Tibial nerve (tissue), 4 donors: ENCODE measurements at places on chromosomes 2 and 18.

- peaks cover 6% of the 10 kb centered on the region for H3K36me3 ChIP-seq
- no peak for DNase-seq
- no peak overlapping the region for H3K4me3 ChIP-seq
- no peak overlapping the region for H3K27ac ChIP-seq
- no peaks in the 10 kb centered on the region for H3K4me1 ChIP-seq
- H3K27me3 ChIP-seq: no peaks in the 10 kb centered on the region
These were observed 25.9 kb downstream of the BOK start for GRCh38 chr2:241584436-241584835.

DNA sequence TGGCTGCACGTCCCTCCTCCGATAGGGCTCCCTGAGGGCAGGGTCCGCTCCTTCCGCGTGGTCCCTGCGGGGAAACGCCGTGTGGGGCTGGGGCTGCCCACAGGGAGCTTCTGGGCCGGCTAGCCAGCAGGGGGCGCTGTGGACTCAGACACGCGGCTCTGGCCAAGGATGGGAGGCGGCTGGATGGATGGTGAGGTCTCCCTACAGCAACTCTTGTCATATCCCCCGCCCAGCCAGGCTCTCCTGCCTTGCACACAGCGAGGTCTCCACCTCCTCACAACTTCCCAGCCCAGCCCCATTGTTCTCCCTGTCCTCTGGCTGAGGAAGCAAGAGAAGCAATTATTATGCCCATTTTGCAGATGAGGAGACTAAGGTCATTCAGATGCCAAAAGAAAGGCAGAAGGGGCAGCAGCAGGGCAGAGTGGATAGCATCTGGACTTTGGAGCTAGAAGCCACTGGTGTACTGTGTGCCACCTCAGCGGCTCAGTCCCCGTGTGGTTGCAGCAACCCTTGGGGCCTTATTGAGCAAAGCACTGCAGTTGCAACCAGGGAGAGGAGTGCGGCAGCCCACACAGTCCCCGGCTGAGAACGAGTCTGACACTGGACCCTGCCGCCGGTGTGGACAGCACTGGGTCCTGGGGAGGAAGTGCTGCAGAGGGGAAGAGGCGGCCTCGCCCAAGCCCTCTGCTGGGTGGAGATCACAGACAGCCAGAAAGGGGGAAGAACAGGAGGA, 99.0 kb downstream of the ZFP36L2 start:
- peaks cover 17% of the 10 kb centered on the region for H3K4me1 ChIP-seq
- no peak for DNase-seq
- H3K27ac ChIP-seq: peak overlapping the region; percentile 62
- no peak overlapping the region for H3K4me3 ChIP-seq

DNA sequence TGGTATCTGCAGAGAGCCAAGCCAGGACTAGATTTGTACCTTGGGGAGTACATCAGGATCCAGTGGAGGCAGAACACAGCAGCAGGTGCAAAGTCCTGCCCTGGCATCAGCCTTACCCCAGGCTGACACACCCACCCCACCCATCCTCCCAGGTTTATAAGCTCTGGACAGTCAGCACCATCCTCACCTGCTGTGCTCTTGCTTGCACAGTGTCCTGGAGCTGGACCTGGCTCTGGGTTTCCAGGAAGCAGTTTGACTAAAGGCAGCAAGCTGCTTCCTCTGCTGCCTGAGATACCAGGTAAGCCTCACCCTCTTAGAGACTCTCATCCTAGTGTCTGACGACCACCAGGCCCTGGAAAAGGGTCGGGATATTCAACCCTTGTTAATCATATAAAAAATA, at the start of gene SULT1C3:
SULT1C3 (plus strand) TSS at position 183 of the 400 bp plus-strand sequence. CDS start 7,227 bp downstream, outside the sequence.
- no peak within 1 kb of the TSS for H3K27ac ChIP-seq
- no peaks in the 10 kb centered on the region for H3K27me3 ChIP-seq
- no peaks in the 10 kb centered on the region for H3K4me1 ChIP-seq
- H3K36me3 ChIP-seq: no peaks in the 10 kb centered on the region
- DNase-seq: no peak

DNA sequence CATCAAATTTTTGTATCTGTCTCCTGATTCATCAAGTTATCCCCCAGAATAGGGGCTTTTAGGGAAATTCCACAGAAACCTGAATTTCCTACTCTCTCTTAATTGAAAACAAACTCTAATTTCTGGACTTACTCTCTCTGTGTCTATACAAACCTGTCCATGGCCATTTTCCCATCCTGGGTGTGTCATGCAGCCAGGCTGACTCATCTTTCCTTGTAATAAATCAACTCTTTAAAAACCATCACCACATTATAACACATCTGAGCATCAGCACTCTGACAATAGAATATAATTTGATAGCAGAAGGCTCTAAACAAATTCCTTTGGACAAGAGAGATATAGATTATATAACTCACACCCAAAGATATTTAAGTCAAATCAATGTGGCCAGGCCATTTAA, 610.2 kb downstream of the DCC start:
- H3K36me3 ChIP-seq: no peaks in the 10 kb centered on the region
- H3K4me3 ChIP-seq: no peak overlapping the region
- H3K27ac ChIP-seq: no peak overlapping the region

DNA sequence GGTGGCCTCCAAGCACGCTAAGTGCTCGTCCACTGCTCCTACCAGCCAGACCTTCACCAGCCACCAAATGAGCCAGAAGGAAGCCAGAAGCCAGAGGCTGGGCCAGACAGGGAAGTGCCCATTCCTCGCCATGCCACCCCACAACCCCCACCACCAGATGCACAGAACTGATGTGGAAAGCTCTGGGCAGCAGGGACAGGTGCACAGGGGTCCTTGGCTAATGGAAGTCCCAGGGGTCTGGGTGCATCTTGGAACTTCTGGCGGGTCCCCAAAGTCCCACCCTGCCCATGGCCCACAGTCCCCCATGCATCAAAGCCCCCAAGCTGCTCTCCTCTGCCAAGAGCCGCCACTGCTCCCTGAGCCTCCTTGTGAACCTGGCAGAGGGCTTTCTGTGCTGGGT, 173.1 kb upstream of the ID2 start:
- no peak overlapping the region for H3K27ac ChIP-seq
- DNase-seq: no peak
- no peaks in the 10 kb centered on the region for H3K4me1 ChIP-seq
- no peak overlapping the region for H3K4me3 ChIP-seq

- H3K4me1 ChIP-seq: no peaks in the 10 kb centered on the region
- H3K36me3 ChIP-seq: no peaks in the 10 kb centered on the region
- H3K27me3 ChIP-seq: no peaks in the 10 kb centered on the region
- H3K27ac ChIP-seq: no peak overlapping the region
These were observed 209.7 kb downstream of the TMX3 start for GRCh38 chr18:68505178-68505574.

GRCh38 chr2:107730898-107731297, 95.8 kb upstream of the RGPD4 start:
- no peak for DNase-seq
- H3K27ac ChIP-seq: no peak overlapping the region
- H3K36me3 ChIP-seq: no peaks in the 10 kb centered on the region
- no peak overlapping the region for H3K4me3 ChIP-seq
- no peaks in the 10 kb centered on the region for H3K27me3 ChIP-seq

DNA sequence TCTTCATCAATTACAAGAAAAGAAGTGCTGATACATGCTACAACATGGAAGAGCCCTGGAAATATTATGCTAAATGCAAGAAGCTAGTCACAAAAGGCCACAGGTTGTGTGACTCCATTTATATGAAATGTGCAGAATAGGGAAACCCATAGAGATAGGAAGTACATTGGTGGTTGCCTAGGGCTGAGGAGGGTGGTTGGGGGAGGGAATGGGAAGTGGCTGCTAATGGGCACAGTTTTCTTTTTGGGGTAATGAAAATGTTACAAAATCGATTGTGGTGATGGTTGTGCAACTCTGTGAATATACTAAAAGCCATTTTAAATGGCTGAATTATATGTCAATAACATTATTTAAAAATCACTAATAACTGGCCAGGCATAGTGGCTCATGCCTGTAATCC, 24.3 kb upstream of the RESP18 start:
- peaks cover 19% of the 10 kb centered on the region for H3K4me1 ChIP-seq
- no peak overlapping the region for H3K27ac ChIP-seq
- no peak overlapping the region for H3K4me3 ChIP-seq
- H3K27me3 ChIP-seq: peaks cover 63% of the 10 kb centered on the region
- DNase-seq: peak; percentile 24

DNA sequence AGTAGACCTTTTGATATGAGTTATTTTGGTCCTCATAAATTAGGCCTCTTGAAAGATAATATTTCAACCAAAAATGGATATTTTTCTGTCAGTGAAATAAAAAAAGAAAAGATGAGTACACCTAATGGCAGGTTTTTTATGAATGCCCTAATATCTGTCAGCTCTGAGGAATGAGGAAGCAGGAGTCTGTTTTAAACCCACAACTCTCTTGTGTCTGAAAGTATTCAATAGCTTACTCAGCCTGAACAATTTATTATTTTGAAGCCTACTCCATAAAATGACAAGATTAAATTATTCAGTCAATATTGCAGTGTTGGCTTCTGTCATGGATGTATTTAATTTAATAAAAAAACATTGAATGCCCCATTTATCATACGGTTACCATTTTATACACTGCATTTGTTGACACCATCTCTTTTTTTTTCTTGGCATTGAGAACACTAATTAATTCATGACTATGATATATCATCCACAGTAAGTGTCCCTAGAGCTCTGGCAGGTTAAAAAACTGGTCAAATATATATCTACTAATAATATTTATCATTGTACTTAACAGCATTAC, 548.2 kb downstream of the CBLN2 start:
- H3K36me3 ChIP-seq: no peaks in the 10 kb centered on the region
- DNase-seq: no peak
- H3K4me3 ChIP-seq: no peak overlapping the region
- H3K27me3 ChIP-seq: no peaks in the 10 kb centered on the region

GRCh38 chr2:105299290-105299689, 30.2 kb downstream of the TGFBRAP1 start:
- no peaks in the 10 kb centered on the region for H3K27me3 ChIP-seq
- no peak for DNase-seq
- H3K27ac ChIP-seq: no peak overlapping the region
- H3K4me3 ChIP-seq: no peak overlapping the region
- peaks cover 15% of the 10 kb centered on the region for H3K4me1 ChIP-seq

- H3K4me3 ChIP-seq: no peak overlapping the region
- H3K27me3 ChIP-seq: peaks cover 4% of the 10 kb centered on the region
- no peak for DNase-seq
- H3K4me1 ChIP-seq: no peaks in the 10 kb centered on the region
- no peaks in the 10 kb centered on the region for H3K36me3 ChIP-seq
- no peak overlapping the region for H3K27ac ChIP-seq
These were observed 292.0 kb downstream of the ZNF804A start for GRCh38 chr2:184890311-184890710.

GRCh38 chr2:229650059-229650458, 64.3 kb downstream of the DNER start:
- H3K4me3 ChIP-seq: no peak overlapping the region
- H3K36me3 ChIP-seq: no peaks in the 10 kb centered on the region
- DNase-seq: no peak

DNA sequence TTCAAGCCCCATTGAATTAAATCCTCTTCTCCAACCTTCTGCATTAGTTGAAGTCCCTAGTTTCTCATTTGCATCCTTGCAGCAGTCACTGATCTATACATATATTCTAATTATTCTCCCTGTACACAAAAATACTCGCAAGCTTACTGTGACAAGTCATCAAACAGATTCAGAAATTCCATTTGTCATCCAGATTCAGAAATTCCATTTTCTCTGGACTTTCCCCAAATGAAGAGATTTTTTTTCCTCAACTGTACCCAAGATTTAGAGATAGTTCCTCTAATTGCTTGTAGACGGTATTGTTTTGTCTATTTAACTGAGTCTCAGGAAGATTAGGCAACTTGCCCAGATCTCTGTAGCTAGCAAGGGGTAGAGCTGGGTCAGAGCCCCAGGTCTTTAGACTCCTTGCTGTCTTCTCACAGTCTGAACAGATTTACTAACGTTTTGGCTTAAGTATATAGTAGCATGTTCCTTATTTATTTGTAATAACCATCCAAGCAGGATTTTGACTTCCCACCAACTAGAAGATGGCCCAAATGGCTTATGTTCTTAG, 34.2 kb downstream of the RAB12 start:
- no peak for DNase-seq
- peaks cover 31% of the 10 kb centered on the region for H3K36me3 ChIP-seq
- no peaks in the 10 kb centered on the region for H3K4me1 ChIP-seq
- no peak overlapping the region for H3K4me3 ChIP-seq
- no peak overlapping the region for H3K27ac ChIP-seq

- no peaks in the 10 kb centered on the region for H3K36me3 ChIP-seq
- no peak overlapping the region for H3K4me3 ChIP-seq
- no peaks in the 10 kb centered on the region for H3K27me3 ChIP-seq
These were observed 9.0 kb downstream of the CUL3 start for GRCh38 chr2:224576088-224576715.

DNA sequence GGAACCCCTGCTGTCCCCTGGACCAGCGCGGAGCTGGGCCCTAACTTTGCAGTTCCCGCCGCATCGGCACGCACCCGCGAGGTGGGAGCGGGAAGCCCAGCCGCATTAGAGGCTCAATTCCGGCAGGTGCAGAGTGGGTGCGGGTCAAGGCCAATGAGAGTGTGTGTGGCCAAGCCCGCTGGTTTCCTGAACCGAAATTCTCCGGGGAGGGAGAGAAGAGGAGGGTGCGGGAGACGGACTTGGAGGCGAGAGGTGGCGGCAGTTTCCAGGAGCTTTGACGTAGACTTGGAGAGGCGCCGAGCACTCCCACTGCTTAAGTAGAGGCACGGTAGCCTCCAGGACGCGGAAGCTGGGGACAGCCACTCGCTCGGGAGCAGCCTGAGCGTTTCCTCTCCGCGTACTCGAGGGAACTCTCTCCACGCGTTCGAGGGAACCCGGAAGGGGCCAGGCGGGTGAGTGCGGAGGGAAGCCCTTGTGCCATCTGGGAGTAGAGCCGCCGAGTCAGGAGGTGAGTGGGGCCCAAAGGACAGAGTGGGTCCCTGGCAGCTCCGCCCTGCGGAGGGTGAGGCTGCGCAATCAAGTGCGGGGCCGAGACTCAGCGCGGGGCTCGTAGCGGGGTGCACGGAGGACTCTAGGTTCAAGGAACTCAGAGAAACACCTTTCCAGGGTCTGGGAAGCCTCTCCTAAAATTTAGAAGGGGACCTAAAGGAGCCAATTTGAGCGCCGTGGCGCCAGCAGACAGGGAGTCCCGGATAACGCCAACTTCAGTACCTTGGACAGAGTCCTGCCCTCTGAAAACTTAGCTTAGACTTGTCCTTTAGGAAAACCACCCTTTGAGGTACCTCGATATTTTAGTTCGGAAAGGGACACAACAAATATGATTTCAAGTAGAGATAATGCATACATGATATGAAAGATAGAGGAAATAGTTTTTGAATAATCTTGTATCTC, at the start of gene FAM237A:
FAM237A (plus strand) TSS at position 413 of the 951 bp plus-strand sequence. CDS start 1,750 bp downstream, outside the sequence.
- peak; percentile 11 for DNase-seq
- no peak within 1 kb of the TSS for H3K27ac ChIP-seq
- H3K4me1 ChIP-seq: peaks cover 8% of the 10 kb centered on the region
- H3K27me3 ChIP-seq: peaks cover 26% of the 10 kb centered on the region
- no peaks in the 10 kb centered on the region for H3K36me3 ChIP-seq

DNA sequence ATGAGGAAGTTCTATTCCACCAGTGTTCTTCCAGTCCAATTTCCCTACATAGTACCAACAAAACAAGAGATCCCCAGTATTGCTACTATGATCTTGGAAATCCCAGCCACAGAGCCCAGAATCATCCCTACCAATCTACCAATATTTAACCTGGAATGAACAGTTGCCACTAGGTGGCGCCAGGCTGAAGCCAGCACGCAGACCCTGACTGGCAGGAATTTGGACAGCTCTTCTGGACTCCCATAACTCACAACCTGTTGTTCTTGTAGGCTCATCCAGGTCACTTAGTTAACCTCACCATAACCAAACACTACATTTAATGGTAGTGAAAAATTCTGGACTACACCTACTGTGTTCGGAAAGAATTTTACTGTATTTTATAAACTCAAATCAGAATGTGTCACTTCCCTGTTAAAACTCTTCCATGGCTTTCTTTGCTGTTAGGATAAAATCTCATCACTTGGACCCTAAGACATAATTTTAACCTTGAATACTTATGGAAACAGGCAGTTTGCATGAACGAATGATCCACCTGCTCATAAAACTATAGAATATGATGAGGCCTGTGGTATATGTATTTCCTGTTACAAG, 59.8 kb upstream of the SLC38A11 start:
- no peaks in the 10 kb centered on the region for H3K27me3 ChIP-seq
- H3K36me3 ChIP-seq: no peaks in the 10 kb centered on the region
